Right atrium auricular region (tissue), 2 donors: ENCODE measurements at places on chromosomes 1 and 21.

DNA sequence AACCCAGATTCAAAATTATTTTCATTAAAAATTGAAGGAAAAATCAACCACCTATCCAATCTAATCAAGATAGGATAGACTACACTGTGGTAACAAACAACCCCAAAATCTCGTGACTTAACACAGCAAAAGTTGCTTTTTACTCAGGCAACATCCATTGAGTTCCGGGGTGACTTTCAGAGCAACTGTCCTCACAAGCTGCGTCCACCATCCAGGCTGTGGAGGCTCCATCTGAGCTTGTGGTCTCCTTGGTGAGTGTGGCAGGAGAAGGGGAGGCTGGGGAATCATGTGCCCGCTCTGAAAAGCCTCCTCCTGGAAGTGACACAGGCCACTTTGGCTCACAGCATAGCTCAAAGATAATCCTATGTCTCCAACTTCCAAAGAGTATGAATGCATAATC is 52.4 kb downstream of the CD2 start:
- DNase-seq = no peak
- H3K4me3 ChIP-seq = no peak overlapping the region
- no peaks in the 10 kb centered on the region for H3K27me3 ChIP-seq
- no peak overlapping the region for H3K27ac ChIP-seq
- H3K4me1 ChIP-seq = no peaks in the 10 kb centered on the region

DNA sequence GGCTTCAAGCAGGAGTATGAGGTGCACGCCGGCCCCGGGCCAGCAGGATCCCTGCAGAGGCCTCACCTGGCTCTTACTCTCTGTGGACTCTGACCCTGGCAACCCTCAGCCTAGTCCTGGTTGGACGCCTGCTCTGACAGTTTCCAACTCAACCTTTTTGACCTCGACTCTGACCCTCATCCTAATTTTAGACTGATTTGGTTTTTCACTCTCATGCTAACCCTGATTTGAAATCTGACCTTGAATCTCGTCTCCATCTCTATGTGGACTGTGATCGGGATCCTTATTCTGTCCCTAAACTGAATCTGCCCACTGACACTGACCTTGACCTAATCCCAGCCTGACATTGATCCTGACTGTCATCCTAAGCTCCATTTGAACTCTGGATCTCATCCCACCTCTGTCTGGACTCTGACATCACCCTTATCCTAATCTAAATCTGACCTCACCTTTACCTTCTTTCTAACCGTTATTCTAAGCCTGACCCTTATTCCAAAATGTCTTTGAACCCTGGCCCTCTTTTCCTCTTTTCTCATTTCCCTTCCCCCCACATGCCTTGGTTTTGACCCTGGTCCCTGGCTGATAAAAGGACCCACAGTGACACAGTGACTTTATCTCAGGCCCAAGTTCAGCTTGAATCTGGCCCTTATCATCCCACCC is 67.8 kb downstream of the PTPRU start:
- H3K27me3 ChIP-seq = no peaks in the 10 kb centered on the region
- peaks cover 16% of the 10 kb centered on the region for H3K36me3 ChIP-seq
- no peaks in the 10 kb centered on the region for H3K4me1 ChIP-seq
- DNase-seq = no peak
- H3K27ac ChIP-seq = no peak overlapping the region

- H3K4me1 ChIP-seq = no peaks in the 10 kb centered on the region
- no peak overlapping the region for H3K4me3 ChIP-seq
- no peak overlapping the region for H3K27ac ChIP-seq
- H3K36me3 ChIP-seq = no peaks in the 10 kb centered on the region
- no peak for DNase-seq
Observed at GRCh38 chr1:116581323-116581885, 10.6 kb upstream of the CD58 start.

GRCh38 chr1:54297596-54298283 is 97.8 kb downstream of the MRPL37 start:
- no peak for DNase-seq
- H3K27me3 ChIP-seq = no peaks in the 10 kb centered on the region
- peak overlapping the region; percentile 43 for H3K27ac ChIP-seq
- no peak overlapping the region for H3K4me3 ChIP-seq

- DNase-seq = no peak
- no peaks in the 10 kb centered on the region for H3K4me1 ChIP-seq
- H3K27me3 ChIP-seq = no peaks in the 10 kb centered on the region
- peak overlapping the region; percentile 98 for H3K27ac ChIP-seq
- peak overlapping the region; percentile 76 for H3K4me3 ChIP-seq
Observed at GRCh38 chr1:149927056-149927562, 494 bp downstream of the SF3B4 start.

- H3K27me3 ChIP-seq = no peaks in the 10 kb centered on the region
- no peaks in the 10 kb centered on the region for H3K4me1 ChIP-seq
- no peak overlapping the region for H3K4me3 ChIP-seq
- no peak overlapping the region for H3K27ac ChIP-seq
Observed at GRCh38 chr1:53485478-53486394, 26.5 kb downstream of the DMRTB1 start.

- no peak overlapping the region for H3K27ac ChIP-seq
- no peaks in the 10 kb centered on the region for H3K27me3 ChIP-seq
- peaks cover 6% of the 10 kb centered on the region for H3K4me1 ChIP-seq
- H3K36me3 ChIP-seq = peaks cover 76% of the 10 kb centered on the region
- no peak for DNase-seq
Observed at GRCh38 chr1:23362218-23362713, 7.4 kb downstream of the ZNF436 start.

DNA sequence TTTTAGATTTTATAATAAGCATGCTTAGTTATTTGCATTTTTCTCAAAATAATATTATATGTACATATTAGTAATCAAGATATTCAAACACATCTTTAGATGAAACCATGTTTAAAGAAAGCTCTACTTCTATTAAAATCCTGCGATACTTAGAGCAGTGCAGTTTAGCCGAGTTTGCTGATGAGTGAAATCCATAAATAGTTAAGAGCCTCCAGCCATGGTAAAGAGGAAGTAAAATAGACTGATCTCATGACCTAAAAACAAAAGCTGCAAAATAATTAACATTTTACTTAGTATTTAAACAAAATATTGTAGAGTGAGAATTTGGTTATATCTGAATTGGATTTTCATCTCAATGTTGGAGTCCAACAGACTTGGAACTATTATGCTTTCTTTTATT is 147.4 kb upstream of the NRIP1 start:
- no peak overlapping the region for H3K27ac ChIP-seq
- DNase-seq = no peak
- H3K27me3 ChIP-seq = no peaks in the 10 kb centered on the region

GRCh38 chr1:6331543-6332273 is 61.9 kb downstream of the ACOT7 start:
- no peak overlapping the region for H3K4me3 ChIP-seq
- no peaks in the 10 kb centered on the region for H3K27me3 ChIP-seq
- H3K36me3 ChIP-seq = no peaks in the 10 kb centered on the region
- H3K4me1 ChIP-seq = peaks cover 9% of the 10 kb centered on the region

- DNase-seq = no peak
- H3K4me3 ChIP-seq = no peak overlapping the region
- H3K27me3 ChIP-seq = no peaks in the 10 kb centered on the region
- no peak overlapping the region for H3K27ac ChIP-seq
- no peaks in the 10 kb centered on the region for H3K4me1 ChIP-seq
Observed at GRCh38 chr21:29360799-29361765, 62.4 kb downstream of the BACH1 start.

DNA sequence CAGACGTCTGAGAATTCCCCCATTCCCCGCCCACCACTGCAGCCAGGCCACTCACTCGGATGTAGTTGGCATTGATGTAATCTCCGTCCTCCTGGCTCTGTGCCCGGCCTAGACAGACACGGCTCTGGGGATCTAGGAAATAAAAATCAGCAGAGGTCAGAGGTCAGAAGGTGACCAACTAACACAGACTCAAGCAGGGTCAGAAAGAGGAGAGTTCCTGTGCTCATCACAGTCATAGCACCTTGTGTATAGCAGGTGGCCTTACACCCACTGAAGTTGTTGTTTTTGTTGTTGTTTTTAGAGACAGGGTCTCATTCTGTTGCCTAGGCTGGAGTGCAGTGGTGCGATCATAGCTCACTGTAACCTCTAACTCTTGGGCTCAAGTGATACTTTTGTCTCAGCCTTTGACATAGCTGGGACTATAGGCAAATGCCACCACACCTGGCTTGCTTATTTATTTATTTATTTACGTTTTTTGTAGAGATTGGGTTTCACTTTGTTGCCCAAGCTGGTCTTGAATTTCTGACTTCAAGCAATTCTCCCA is 4.9 kb downstream of the PTPN7 start:
- H3K4me3 ChIP-seq = no peak overlapping the region
- no peaks in the 10 kb centered on the region for H3K4me1 ChIP-seq
- DNase-seq = no peak
- H3K27me3 ChIP-seq = no peaks in the 10 kb centered on the region
- no peak overlapping the region for H3K27ac ChIP-seq

- no peaks in the 10 kb centered on the region for H3K27me3 ChIP-seq
- H3K4me3 ChIP-seq = no peak overlapping the region
- DNase-seq = peak; percentile 94
- H3K4me1 ChIP-seq = no peaks in the 10 kb centered on the region
Observed at GRCh38 chr1:151311589-151312331, 15.5 kb downstream of the PI4KB start.

- H3K4me3 ChIP-seq = no peak overlapping the region
- H3K36me3 ChIP-seq = no peaks in the 10 kb centered on the region
- no peak for DNase-seq
- no peaks in the 10 kb centered on the region for H3K27me3 ChIP-seq
Observed at GRCh38 chr1:15180945-15181523, 27.5 kb downstream of the TMEM51 start.

DNA sequence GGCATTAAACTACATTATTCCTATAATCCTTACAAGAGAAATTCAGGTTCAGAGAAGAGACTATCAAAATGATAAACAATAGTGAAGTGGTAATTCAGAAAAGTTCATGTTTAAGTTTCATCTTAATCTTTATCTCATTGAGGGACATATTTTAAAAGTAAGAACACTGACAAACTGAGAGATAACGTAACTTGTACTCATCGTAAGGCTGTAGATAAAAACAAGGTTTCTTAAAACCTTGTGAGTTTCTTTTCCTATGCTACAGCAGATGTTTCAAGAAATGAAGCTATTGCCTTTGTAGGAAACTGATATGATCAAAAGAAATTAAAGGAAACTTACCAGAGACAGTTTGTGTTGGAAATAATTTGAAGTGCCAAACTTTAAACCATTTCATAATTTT is 65.0 kb downstream of the RERE start:
- no peaks in the 10 kb centered on the region for H3K4me1 ChIP-seq
- no peak overlapping the region for H3K4me3 ChIP-seq
- no peaks in the 10 kb centered on the region for H3K27me3 ChIP-seq
- no peaks in the 10 kb centered on the region for H3K36me3 ChIP-seq

DNA sequence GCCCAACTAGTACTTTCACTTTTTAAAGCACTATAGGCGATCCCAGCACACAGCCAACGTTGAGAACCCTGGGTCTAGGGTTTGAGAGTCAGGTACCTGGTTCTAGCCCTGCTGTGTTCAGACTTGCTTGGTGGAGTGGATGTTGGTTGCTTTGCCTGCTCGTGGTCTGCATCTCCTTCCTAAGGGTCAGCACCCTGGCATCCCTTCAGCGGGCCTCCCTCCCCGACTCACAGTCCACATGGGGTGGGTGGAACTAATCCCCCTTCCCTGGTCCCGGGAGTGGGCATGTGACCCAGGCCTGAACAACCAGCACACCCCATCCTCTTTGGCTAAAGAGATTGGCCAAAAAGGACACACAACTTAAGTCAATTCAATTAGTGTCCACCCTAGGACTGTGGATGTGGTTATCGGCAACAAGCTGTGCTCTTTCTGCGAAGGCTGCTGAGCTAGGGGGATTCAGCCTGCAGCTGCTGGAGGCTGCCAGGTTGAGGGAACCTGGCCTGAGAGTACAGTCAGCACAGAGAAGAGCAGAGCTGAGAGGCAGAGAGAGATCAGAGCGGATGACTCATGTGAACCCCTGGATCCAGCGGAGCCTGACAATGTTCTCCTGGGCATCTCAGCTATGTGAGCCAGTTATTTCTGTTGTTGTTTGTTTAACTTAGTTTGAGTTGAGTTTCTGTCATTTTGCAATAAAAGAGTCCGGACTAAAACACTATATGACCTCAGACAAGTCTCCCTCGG is 138.9 kb downstream of the ACTL8 start:
- DNase-seq = no peak
- H3K4me1 ChIP-seq = no peaks in the 10 kb centered on the region
- H3K4me3 ChIP-seq = no peak overlapping the region
- H3K36me3 ChIP-seq = no peaks in the 10 kb centered on the region

DNA sequence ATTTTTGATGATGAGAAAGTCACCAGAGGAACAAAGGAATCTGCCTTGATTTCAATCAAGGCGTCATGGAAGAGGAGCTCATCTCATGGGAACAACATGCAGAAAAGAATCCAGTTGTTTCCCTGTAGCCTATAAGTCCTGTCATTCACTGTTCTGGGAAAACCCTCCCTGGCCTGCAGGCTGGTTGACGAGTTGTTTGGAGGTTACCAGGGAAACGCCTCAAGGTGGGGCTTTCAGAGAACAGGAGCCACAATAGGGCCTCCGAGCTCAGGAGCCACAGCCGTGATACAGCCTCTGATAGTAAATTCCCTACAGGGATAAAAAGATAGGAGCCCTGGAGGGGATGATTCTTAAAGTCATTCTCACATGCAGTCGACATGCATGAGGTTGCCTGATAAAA is 135.2 kb downstream of the PSMG1 start:
- no peaks in the 10 kb centered on the region for H3K27me3 ChIP-seq
- DNase-seq = no peak
- H3K4me1 ChIP-seq = no peaks in the 10 kb centered on the region
- H3K27ac ChIP-seq = no peak overlapping the region
- H3K36me3 ChIP-seq = no peaks in the 10 kb centered on the region
- no peak overlapping the region for H3K4me3 ChIP-seq

- no peak overlapping the region for H3K27ac ChIP-seq
- H3K4me3 ChIP-seq = no peak overlapping the region
- no peaks in the 10 kb centered on the region for H3K36me3 ChIP-seq
- DNase-seq = no peak
- H3K4me1 ChIP-seq = no peaks in the 10 kb centered on the region
Observed at GRCh38 chr1:34361121-34361520, 184.4 kb downstream of the C1orf94 start.

GRCh38 chr21:29431680-29432079 is 133.0 kb downstream of the BACH1 start:
- no peak for DNase-seq
- H3K27me3 ChIP-seq = no peaks in the 10 kb centered on the region
- H3K36me3 ChIP-seq = no peaks in the 10 kb centered on the region
- H3K4me3 ChIP-seq = no peak overlapping the region
- no peaks in the 10 kb centered on the region for H3K4me1 ChIP-seq
- H3K27ac ChIP-seq = no peak overlapping the region

- peak overlapping the region; percentile 62 for H3K27ac ChIP-seq
- peaks cover 5% of the 10 kb centered on the region for H3K36me3 ChIP-seq
- no peaks in the 10 kb centered on the region for H3K27me3 ChIP-seq
Observed at GRCh38 chr21:42513985-42514882, 582 bp downstream of the SLC37A1 start.

- H3K27me3 ChIP-seq = no peaks in the 10 kb centered on the region
- H3K4me1 ChIP-seq = no peaks in the 10 kb centered on the region
- DNase-seq = no peak
- no peak overlapping the region for H3K4me3 ChIP-seq
- no peaks in the 10 kb centered on the region for H3K36me3 ChIP-seq
Observed at GRCh38 chr1:211910913-211911485, 80.4 kb upstream of the LPGAT1 start.
